ENCODE measurements at places on chromosomes 3 and 15.
A peak's percentile ranks its signal among the peaks of the same experiment; 100 is the strongest.

- no peak for DNase-seq
Observed at GRCh38 chr3:66463730-66464511, 36.9 kb downstream of the LRIG1 start.

- DNase-seq = peak; percentile 69
Observed at GRCh38 chr3:124217542-124217941, 225.6 kb upstream of the ROPN1 start.

DNA sequence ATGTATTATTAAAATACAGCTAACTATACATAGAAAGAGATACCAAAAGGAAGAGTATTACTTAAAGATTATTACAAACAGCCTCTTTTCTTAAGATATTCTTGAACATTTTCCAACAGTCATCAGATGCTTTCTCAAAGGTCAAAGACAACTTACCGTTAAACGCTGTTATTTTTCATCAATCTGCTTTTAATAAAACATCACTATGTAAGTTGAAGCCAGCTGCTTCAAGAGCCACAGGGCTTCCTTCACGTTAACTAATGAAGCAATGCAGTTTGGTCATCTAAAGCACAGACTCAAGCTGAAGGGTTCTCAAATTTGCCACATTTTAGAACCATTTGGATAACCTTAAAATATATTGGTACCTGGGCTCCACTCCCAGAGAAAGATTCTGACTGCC lies 578.8 kb downstream of the ROBO2 start:
- DNase-seq = no peak

DNA sequence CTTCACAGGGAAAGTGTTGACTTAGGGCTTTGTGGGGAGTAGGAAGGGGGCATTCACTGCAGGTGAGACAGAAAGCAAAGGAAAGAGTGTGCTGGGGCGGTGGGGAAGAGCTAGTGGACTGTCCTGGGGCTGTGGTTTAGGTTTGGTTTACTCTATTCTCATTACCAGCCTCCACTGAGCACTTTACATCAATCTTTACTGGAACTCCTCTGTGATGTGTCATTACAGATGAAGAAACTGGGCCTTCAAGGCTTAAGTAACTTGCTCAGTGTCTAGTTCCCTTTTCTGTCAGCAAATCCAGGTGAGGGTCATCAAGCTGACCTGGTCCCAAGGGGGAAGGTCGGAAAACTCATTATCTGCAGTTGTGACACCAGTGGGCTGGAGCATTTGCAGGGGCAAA lies 120.2 kb upstream of the PFN2 start:
- no peak for DNase-seq

- no peak for DNase-seq
Observed at GRCh38 chr15:51334011-51334451, 4.4 kb downstream of the CYP19A1 start.

GRCh38 chr15:90058775-90059174 lies 43.5 kb downstream of the IDH2 start:
- DNase-seq = no peak

DNA sequence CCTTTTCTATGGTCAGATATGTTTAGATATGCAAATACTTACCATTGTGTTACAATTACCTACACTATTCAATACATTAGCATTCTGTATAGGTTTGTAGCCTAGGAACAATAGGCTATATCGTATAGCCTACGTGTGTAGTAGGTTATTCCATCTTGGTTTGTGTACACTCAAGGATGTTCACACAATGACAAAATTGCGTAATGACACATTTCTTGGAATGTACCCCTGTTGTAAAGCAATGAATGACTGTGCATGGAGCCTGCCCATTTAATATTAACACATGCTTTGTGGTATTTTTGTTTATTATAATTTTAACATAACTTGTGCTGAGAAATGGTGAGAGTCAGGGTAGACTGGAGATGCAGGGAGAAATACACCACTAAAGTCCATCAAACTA lies 154.9 kb downstream of the LEKR1 start:
- no peak for DNase-seq

GRCh38 chr3:5430701-5431100 lies 243.2 kb downstream of the EDEM1 start:
- no peak for DNase-seq

DNA sequence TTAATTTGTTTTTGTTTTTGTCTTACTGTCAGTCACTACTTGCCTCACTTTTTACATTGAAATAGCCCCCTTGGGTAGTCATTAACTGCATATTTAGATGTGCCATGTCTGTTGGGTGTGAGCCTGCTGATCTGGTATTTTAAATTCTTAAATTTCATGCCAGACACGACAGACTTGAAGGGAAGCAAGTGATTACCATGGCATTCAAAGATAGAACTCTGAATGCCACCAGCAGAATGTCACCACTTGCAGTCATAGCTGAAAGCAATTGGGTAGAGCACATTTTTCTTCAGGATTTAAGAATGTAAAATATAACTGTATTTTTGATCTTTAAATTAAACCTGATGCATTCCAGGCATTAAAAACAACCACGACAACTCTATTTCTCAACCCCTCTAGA lies 396.5 kb upstream of the ATP10A start:
- DNase-seq = no peak

DNA sequence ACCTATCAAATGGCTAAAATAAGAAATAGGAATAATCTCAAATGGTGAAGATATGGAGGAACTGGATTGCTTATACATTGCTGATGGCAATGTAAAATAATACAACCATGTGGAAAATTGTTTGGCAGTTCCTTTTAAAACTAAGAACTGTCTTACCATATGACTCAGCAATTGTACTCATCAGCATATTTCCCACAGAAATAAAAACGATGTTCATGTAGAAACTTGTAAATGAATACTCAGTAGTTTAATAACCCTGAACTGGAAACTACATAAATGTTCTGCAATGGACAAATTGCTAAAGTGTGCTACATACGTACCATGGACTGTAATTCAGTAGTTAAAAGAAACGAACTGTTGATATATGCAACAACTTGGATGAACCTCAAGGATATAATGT lies 253.9 kb upstream of the RBMS3 start:
- DNase-seq = no peak

DNA sequence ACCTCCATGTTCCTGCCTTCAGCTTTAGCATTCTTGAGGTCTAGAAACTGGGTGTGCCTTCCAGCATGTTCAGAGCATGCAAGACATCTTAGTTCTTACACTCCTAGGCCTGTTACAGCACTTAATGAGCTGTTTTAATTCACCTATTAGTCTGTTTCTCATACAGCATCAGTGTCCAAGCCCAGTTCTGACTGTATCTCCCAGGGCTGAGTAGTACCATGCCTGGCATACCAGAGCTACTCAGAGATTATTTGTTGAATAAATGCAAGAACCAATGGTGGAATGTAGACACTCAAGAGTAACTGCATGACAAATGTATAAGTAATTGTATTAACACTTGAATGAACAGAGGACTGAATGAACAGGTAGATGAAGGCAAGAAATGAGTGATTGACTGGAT lies 61.8 kb upstream of the SCN5A start:
- no peak for DNase-seq

DNA sequence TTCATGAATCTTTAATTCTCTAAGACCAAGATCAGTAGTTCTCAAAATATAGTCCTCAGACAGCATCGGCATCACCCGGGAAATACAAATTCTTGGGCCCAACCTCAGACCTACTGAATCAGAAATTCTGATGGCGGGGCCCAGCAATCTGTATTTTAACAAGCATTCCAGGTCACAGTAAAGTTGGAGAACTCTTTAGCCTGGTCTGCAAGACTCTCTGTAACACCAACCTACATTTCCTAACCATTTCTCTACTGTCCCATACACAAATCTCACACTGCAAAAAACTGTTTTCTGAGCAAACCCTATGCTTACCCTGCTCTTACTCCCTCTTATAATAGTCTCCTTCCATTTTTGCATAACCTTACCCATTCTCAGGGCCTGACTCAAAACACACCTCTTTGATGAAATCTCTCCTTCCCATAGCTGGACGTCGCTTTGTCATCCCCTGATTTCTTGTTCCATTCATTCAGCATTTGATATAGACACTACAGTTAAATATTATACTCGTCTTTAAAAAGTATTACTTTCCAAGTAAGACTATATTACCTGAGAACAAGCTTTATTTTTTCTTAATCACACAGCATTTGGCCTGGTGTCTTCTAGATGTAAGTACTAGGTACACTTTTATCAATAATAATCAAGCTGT lies 83.3 kb upstream of the MYO5C start:
- no peak for DNase-seq

DNA sequence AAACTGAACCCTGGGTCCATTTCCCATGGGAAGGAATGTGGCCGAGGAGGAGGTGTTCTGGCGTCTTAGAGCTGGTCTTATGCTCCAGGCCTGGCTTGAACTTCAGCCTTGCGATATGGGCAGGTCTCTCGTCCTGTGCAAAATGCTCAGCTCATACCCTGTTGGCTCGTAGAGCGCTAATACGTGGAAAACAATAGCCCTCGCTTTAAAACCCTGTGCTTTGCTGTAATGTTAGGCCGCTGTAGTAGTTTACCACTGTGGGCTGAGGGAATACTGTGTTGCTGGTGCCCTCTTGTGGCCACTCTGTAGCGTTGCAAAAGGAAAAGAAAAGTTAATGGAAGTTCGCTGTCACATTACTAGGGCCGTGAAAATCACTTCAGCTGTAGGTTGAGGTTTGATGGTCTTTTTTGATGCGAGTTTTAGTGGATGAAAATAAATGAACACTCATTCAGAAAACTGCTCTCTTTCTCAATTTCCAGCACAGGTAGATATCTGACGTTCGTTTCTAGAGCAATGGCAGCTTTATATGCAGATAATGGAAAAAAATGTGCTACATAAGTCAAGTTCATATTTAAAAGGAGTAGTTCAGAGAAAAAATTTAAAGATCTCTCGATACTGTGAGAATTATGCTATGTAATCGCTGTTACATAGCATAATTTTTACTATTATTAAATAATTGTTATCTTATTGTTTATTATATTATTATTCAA lies 92.9 kb downstream of the MCTP2 start:
- no peak for DNase-seq

GRCh38 chr15:46146915-46147314 lies 512.1 kb downstream of the SQOR start:
- DNase-seq = no peak

DNA sequence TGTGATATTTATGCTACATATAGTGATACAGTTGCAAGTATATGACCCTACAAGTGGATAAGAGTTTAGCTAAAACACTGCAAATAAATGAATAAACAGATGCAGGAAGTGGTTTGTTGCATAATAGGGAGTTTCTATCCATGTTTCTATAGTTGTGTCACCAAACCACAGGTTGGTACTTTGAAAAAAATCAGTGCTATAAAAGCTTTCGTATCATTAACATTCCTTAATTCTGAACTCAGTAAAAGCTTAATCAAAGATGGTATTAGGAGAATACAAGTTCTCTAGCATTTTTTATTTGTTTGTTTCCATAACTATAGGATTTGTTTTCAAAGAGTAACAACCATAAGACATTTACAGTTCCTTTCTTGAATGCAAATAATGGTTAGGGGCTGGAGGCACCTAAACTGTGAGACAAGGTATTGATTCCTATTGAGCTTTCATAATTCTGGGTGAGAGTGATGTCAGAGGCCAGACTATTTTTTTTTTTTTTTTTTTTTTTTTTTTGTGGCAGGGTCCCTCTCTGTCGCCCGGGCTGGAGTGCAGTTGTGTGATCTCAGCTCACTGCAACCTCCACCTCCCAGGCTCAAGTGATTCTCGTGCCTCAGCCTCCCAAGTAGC lies 29.6 kb downstream of the CPOX start:
- DNase-seq = no peak

GRCh38 chr3:114067804-114068203 lies 11.3 kb downstream of the QTRT2 start:
- DNase-seq = no peak

- DNase-seq = no peak
Observed at GRCh38 chr15:82774496-82774895, 31.4 kb downstream of the FSD2 start.

DNA sequence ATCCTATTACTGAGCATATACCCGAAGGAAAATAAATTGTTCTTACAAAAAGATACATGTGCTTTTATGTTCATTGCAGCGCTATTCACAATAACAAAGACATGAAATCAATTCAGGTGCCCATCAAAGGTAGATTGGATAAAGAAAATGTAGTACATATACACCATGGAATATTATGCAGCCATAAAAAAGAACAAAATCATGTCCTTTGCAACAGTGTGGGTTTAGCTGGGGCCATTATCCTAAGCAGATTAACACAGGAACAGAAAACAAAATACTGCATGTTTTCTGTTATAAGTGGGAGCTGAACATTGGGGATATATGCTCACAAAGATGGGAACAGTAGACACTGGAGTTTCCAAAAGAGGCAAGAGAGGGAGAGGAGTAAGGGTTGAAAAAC lies 42.5 kb downstream of the SGO1 start:
- no peak for DNase-seq

GRCh38 chr15:65517866-65518207 lies 348 bp upstream of the DPP8 start:
- DNase-seq = no peak

- no peak for DNase-seq
Observed at GRCh38 chr3:87733671-87734367, 325.0 kb downstream of the CGGBP1 start.

All from left forelimb (tissue), 1 donor.